Tibial nerve (tissue), 4 donors: ENCODE measurements at places on chromosomes 5 and 9. TPM values are rescaled to one million over a fixed set of nuclear protein-coding genes. Genes with fewer than 3 reads are reported as not detected.

OR1L1 gene
- not detected for total RNA-seq

C5 gene
- 21.1 TPM for total RNA-seq

PELO gene
- total RNA-seq, result 8.4 TPM

SLC6A18 gene
- total RNA-seq, result not detected

MYO10 gene
- 39.6 TPM for total RNA-seq

AK8 gene
- 0.84 TPM for total RNA-seq

FBP2 gene
- not detected for total RNA-seq

ATG10 gene
- total RNA-seq, result 25.1 TPM

FOXD4L4 gene
- total RNA-seq, result not detected

SLC6A3 gene
- total RNA-seq, result 0.90 TPM

C1QTNF2 gene
- total RNA-seq, result 5.7 TPM

SLC4A9 gene
- not detected for total RNA-seq

PROP1 gene
- not detected for total RNA-seq

ABLIM3 gene
- total RNA-seq, result 50.3 TPM

PPP3R2 gene
- total RNA-seq, result not detected

MYMK gene
- total RNA-seq, result 1.4 TPM

PCDHA5 gene
- total RNA-seq, result 2.7 TPM

RGS7BP gene
- total RNA-seq, result 1.3 TPM

FOXD4L6 gene
- not detected for total RNA-seq

DMGDH gene
- 7.1 TPM for total RNA-seq

WDR5 gene
- 16.4 TPM for total RNA-seq

RXRA gene
- total RNA-seq, result 58.2 TPM

ROPN1L gene
- not detected for total RNA-seq

TOR4A gene
- total RNA-seq, result 3.3 TPM

CEL gene
- 10.5 TPM for total RNA-seq

TPPP gene
- 2.9 TPM for total RNA-seq

ENHO gene
- 13.9 TPM for total RNA-seq

ADCY2 gene
- total RNA-seq, result 11.8 TPM

ZBTB34 gene
- total RNA-seq, result 12.0 TPM

MLANA gene
- total RNA-seq, result not detected

PTGER4 gene
- 72.3 TPM for total RNA-seq

PPP1R26 gene
- 14.7 TPM for total RNA-seq
